DMS153 (cell line): ENCODE measurements at places on chromosomes 5 and 9.

DNA sequence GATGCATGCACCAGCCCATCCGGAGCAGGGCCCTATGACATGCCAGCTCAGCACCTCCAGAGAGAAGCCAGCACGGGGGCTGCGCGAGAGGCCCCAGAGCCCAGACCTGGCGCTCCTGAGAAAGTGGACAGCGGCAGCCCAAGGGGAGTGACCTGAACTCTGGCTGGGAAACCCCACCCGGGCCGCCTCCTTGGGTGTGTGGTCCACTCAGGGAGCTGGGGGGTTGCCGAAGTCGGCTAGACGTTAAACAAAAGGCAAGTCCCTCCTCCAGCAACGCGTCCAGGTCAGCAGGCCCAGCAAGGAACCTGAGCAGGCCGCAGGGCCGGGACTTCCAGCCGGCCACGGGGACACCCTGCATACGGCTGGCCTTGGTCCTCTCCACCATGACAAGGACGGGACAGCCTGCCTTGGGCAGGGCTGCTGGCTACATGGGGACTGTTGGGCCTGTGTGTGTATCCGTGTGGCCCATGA lies 35.7 kb downstream of the NACC2 start:
- DNase-seq, result no peak

- no peak for DNase-seq
Measured at GRCh38 chr5:131245312-131245711, 18.5 kb upstream of the CDC42SE2 start.

DNA sequence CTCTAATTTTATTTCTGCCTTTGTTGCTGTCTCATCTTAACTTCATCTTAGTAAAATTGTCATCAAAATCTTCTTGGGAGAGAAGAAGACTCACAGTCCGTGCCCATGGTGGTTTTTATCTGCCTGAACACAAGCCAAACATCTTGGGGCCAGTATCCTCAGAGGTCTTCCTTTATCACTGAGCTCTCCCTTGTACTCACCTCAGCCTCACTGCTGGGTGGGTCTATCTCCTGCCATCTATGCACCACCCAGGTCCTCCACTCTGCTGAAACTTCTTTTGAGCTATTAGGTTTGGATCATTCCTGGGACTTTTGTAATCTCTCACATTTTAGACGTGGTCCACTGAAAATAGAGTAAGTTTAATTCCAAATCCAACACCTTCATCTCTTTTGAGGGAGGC lies 116.3 kb upstream of the EPB41L4A start:
- no peak for DNase-seq

DNA sequence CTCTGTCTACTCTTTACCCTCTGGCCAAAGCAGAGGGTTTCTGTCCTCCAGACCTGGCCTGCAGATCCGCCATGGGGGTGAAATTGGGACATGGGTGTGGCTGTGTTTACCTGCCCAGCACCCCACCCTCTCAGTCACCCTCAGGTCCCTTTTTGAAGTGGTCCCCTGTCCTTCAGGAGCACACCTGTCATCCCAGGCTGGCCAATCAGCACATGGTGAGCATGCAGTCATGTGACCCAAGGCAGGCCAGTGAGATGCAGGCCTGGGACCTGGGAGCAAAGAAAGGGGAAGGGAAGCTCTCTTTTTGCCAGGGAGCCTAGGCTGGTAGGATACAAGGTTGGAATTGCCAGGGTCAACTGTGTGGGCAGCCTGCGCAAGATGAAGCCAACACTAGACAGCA lies 28.3 kb upstream of the IER5L start:
- DNase-seq, result no peak

DNA sequence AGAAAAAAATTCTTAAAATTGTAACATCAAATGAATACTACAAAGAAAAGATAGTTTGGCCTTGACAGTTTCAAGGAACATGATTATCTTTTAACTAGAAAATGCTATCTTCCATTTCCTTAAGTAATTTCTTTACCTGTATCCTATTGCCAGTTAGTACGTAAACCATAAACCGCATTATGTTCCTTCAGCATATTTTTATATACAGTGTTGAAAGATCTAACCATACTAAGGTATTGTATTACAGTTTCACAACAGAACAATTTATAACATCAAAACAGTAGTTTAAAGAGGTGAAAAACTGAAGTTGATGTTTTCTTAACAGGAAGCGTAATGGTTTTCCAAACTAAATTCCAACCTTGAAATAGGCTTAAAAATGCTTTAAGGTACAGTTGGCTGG lies 45.1 kb downstream of the GLRX start:
- DNase-seq, result no peak

GRCh38 chr5:67971223-67971830 lies 244.2 kb upstream of the PIK3R1 start:
- no peak for DNase-seq

DNA sequence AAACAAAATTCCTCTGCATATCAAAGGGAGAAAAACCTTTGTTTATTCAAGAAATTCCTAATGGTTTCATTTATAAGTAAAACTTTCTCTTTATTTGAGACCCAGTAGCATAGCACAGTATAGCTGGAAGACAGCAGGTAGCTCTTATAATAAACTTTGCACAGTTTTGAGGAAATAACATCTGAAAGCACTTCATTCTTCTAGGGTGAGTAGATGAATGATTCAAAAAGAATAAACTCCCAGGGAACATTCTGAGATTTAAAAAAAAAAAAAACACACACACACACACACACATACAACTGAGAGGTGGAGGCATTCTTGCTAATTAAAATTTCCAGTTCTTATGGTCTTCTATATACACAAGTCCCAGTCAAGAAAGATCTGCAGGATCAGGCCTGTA lies 197.3 kb downstream of the BNC2 start:
- no peak for DNase-seq

DNA sequence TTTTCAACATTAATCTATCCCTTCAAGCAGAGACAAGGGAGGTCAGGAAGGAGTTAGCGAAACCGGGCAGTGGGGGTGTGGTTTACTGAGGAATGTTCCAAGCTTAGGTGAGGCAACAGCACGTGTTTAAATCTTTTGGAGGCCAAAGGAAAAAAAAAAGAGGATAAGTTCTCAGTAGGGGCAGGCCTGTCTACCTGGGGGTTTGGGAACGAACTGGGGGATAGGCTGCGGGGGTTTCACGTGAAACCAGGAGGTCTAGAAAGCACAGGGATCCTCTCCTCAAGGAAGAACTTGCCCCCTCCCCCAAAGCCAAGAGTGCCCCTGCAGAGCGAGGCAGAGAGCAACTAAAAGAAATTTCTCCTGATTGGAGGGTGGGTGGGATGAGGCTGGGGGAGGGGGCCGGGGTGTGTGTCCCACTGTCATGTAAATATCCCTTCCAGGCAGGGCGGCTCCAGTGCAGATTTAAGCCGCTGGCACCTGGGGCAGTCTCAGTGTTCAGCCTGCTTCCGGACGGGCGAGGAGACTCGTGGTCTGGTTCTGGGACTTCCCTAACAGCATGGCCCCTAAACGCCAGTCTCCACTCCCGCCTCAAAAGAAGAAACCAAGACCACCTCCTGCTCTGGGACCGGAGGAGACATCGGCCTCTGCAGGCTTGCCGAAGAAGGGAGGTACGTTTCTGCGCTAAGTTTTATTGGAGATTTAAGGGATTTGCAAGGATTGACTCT lies 5.5 kb upstream of the SET start:
- no peak for DNase-seq

DNA sequence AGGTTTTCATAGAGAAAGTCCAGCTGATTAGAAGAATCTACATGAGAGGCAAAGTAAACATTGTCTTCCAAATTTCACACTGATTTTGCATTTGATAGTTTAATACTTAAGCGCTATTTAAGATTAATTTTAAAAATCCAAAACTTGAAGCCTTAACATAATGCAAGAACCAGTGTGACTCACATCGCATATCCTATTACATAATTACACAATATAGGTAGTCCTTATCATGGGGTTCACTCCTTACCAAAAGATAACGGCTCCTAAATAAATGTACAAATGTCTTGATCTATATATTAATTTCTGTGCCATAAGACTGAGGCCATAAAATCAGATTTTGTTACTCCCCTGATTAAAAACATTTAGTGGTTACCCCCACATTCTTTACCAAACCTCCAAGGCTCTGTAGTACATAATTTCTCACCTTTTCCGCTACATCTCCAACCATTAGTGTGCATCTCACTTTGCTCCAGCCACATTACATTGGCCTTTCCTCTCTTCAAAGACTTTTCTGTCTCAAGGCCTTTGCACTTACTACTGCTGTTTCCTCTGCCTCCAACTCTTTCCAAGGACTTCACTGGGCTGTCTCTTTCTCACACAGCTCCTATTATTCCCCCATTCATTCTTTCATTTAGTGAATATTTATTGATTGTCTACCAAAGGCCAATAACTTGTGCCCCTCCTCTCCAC lies 1.0 kb downstream of the RIOK2 start:
- no peak for DNase-seq
